ENCODE measurements at places on chromosomes 1 and 21.
A peak's percentile ranks its signal among the peaks of the same experiment; 100 is the strongest.

DNA sequence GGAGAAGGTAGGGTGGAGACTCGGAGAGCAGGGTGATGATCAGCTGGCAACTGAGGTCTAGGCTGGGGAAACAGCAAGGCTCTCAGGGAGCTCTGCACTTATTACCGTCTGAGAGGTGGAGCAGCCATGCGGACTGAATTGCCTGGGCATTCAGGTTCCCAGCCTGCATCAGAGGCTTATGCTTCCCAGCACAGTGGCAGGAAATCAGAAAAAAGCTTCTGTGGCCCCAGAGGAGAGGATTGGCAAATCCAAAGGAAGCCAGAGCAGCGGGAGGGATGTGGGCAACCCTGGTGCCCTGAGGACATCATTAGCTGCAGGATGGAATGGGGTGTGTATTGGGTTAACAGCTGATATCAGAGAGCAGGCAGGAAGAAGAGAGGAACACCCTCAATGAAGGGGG, 374.1 kb upstream of the POU3F1 start:
- no peak for DNase-seq

DNA sequence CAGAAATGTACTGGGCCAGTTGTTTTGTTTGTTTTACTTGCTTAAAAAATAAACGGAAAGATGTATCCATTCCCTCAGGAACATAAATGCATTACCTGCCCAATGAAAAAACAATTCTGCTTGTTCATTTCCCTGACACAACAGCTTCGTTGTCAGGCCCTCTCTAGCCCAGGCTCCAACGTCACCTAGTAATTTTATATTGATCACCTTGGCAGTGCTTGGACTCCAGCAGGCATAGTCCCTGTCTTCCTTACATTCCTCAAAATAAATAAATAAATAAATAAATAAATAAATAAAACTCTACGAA, 1.2 kb downstream of the CEP170 start:
- DNase-seq, result peak; percentile 9

GRCh38 chr1:54516249-54516920, 31.6 kb upstream of the ACOT11 start:
- no peak for DNase-seq

- DNase-seq, result no peak
Observed at GRCh38 chr1:46784666-46785065, 14.2 kb upstream of the CYP4B1 start.

DNA sequence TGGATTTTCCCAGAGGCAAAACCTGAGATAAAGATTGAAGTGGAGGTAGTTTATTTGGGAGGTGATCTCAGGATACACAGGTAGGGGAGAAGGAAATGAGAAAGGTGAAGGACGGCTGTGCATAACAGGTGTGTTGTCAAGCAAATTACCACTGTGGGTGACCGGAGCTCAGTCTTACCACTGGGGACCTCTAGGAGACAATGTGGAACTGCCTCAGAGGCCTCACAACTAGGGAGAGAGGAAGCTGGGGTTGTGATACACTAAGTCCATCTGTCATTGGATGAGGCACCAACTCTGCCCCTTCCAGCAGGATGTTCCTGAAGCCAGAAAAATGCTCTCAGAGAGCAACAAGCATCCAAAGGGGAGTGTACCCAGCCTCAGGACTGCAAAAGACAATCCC, 32.6 kb downstream of the GRIK3 start:
- DNase-seq, result no peak

GRCh38 chr1:60527567-60527966, 454.0 kb upstream of the C1orf87 start:
- no peak for DNase-seq

- no peak for DNase-seq
Observed at GRCh38 chr1:199046618-199047017, 407.8 kb downstream of the PTPRC start.

DNA sequence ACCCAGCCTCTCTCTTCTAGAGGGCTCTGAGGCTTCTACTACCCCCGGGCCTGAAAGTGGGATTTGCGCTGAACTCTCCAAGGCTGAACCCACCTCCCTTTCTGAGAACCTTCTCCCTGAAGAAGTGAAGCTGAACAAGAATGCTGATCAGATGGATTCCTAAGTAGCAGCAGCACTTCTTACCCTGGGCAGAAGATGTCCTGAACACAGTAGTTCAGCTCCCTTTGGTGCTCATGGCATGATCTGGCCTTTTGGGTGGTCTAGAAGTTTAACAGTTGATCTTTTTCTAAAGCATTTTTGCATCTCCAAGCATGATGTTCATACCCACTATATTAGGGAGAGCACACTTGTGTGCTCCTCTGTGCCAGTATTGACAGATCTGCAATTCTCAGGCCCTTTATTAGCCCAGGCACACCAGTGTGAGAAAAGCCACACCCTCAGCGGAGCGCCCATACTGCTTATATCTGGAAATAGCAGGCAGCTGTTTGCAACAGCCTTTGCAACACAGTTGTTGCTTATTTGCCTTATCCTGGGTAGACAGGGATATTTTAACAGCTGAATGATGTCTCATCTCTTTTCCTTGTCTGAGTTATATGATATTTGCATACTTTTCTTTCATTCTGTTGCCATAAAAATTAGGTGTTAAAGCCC, 34.2 kb downstream of the CNN3 start:
- DNase-seq, result no peak

DNA sequence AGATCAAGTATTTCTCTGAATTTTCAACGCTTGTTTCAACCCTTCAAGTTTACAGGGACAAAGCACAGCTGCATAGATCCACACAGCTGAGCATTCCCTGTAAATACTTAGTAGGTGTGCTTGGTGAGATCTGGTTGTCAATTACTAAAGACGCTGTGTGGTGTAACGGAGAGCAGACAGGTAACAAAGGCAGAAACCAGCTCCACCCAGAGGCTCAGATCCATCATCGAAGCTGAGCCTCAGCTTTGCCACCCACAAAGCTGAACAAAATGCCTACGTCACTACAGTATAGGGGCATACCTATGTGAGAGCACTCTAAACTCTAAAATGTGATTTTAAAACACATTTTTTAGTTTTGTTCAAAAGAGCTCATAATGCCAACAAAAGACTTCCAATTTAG, 38.7 kb downstream of the PACC1 start:
- no peak for DNase-seq

- DNase-seq, result no peak
Observed at GRCh38 chr1:15757016-15757543, 1.5 kb upstream of the FBLIM1 start.

DNA sequence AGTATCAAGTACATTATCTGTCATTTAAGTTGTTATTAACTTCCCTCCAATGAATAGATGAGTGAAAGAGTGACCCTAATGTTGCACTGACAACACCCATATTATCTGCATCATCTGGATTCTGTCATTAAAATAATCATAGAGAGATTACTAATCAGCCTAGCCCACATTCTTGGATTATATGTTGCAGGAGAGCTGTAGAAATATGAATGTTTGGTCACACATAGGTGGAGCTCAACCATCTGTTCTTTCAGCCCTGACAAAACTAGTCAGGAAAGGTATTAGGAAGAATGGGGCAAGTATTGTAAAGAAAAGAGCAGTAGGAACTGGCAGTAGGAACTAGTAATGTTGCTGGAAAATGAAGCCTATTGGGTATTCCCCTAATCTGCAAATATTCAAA, 15.4 kb downstream of the FLG2 start:
- no peak for DNase-seq

DNA sequence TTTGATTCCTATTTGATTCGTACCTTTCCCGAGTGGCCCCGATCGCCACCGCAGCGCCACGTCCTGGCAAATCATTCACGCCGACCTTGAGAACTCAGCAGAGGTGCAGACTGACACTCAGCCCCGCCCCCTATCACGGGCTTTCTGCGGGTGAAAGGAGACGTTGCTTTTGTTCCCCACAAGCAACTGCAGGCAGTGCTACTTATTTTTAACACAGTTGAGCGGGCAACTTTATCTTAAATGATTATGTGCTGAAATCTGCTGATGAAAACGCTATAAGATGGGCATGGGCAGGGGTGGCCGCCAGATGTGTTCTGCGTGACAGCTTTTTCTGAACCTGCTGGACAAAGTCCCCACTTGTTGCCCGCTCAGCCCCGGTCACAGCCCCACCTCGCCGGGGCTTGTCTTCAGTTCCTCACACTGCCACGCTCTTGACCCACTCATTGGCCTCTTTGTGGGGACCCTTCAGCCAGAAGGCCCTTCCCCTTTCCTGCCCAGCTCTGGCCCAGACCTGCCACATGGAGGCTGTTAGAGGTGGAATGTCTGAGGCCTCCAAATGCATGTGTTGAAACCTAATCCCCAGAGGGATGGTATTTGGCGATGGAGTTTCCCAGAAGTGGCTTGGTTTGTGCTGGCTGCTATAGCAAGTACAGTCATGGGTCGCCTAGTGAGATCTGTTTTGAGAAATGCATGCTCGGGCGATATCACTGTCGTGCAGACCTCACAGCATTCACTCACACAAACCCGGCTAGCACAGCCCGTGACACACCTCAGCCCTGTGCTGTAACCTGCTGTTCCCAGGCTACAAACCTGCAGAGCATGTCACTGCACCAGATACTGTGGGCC, 15.7 kb upstream of the PDXK start:
- DNase-seq, result no peak

- no peak for DNase-seq
Observed at GRCh38 chr1:172976222-172977041, 74.3 kb downstream of the TNFSF18 start.

GRCh38 chr1:27430903-27431600, 38.6 kb downstream of the GPR3 start:
- DNase-seq, result peak; percentile 64

DNA sequence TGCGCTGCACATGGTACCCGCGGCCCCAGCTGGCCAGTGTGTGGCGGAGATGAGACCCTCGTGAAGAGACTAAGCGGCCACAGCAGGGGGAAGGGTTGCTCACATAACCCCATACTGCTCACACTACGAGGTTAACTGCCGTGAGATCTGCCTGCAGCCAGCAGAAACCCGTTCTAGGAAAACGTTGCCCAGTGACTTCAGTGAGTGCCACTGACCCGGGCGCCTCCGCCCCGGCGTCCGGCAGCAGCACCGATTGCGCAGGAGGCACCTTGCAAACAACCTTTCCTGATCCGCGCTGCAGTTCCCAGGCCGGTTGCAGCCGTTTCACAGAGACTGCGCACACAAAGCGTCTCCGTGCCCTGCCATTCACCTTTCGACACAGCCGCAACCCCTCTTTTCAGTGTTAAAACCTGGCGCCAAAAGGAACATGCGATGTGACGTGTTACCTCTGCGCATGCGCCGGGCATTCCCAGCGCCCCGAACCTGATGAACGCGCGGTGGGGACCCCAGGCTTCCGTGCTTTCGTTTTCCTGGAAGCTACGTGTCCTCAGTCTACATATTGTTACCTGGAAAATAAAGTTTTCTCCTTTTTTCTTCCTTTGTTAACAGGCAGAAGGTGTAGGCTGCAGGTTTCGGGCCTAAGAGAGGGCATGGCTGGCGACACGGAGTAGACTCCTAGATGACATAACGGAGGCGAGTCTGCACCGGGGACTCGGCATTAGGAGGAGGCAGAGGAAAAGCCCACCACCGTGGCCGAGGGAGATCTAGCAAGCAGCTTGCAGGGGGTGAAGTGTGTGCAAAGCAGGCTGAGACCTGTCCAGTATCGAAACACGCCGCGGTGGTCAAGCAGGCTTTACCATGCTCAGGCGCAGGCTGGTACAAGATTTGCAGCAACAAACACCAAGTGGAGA, 8.9 kb downstream of the VPS26C start:
- DNase-seq, result peak; percentile 71

GRCh38 chr1:240803151-240803550, 191.2 kb upstream of the GREM2 start:
- no peak for DNase-seq

Data from CD4-positive, alpha-beta T cell treated with Interleukin-6 at 100 ng/mL for 8 hours (primary cell).